ENCODE measurements at places on chromosomes 1 and 21.

DNA sequence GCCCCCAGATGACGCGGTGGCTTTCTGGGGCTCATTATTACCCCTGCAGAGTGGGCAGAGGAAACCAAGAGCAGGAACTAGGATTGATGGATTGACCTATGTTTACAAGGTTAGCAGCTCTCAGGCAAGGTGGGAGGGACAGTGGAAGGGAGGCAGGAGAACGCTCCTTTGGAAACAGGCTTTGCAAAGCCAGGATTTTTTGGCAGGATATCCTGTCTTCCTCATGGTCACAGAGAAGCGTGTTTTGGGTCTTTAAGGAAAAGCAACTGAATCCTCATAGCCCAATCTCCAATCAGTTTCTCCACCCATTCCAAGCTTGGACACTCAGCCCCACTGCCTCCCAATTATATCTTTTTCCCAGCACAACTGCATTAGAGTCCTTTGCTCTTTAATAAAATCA is 105.6 kb upstream of the SOD1 start:
- no peak for DNase-seq

- DNase-seq: no peak
Measured at GRCh38 chr21:42411197-42411869, 7.6 kb downstream of the UBASH3A start.

GRCh38 chr1:157624471-157624870 is 26.6 kb upstream of the FCRL4 start:
- DNase-seq: no peak

- DNase-seq: peak; percentile 77
Measured at GRCh38 chr1:58739856-58740466, 40.1 kb upstream of the MYSM1 start.

GRCh38 chr1:197320991-197321531 is 53.0 kb downstream of the CRB1 start:
- no peak for DNase-seq

DNA sequence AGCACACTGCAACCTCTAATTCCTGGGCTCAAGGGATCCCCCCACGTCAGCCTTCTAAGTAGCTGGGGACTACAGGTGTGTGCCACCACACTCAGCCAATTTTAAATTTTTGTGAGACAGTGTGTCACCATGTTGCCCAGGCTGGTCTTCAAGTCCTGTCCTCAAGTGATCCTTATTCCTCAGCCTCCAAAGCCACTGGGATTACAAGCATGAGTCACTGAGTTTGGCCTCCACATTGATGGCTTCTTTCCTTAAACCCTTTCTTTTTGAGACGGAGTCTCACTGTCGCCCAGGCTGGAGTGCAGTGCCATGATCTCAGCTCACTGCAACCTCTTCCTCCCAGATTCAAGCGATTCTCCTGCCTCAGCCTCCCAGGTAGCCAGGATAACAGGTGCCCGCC is 7.6 kb downstream of the KPNA6 start:
- no peak for DNase-seq

DNA sequence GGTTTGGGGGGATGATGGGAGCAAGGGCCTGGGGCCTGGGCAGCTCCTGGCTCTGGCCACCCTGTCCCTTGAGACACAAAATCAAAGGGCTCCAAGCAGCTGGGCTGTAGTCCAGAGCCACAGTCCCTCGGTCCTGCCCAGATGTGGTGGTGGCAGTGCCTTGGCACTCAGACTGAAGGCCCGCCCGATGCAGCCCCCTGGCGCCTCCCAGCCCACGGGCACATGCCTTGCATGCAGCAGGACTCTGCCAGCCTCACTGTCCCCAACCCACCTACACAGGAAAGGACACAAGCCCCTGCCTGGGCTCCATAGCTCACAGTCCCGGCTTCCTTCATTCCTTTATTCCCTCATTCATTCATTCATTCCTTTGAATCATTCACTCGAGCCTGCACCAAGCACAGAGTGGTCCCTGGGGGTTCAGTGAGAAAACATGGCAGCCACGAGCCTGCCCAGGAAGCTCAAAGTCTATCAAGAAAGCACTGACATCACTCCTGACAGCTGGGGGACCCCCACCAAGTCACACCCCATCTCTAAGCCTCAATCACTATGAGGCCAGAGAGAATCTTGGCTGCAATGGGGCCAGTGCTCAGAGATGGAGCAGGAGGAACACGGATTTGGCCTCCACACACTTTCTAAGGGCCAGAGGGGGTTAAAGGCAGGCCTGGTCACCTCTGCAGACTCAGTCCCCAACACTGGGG is 5.8 kb downstream of the SDC3 start:
- no peak for DNase-seq

DNA sequence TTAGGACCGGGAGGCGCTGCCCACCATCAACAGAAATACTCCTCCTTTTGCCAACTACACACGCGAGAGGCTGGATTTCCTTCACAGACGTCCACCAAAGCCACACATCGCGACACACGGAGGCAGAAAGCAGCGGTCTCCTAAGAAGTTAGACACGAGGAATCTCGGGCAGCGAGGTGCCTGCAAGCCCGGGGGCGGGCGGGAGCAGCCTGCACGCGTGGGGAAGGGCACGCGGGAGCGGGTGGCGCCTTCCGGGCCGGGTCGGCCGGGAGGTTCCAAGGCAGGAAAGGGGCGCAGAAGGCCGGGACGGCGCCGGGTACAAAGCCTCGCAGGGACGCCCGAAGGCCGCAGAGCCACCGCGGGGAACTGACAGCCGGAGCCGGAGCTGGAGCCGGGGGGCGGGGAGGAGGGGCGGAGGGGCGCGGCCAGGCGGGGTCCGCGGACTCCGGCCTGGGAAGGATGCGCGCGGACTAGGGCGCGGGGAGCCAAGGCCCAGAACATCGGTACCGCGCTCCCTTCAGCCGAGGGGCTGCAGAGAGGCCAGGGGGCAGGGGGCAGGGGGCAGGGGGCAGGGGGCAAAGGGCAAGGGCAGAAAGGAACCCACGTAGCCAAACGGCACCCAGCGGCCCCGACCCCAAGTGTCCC is 722 bp downstream of the NPHP4 start:
- no peak for DNase-seq

- no peak for DNase-seq
Measured at GRCh38 chr1:228079013-228079412, 3.5 kb upstream of the ARF1 start.

DNA sequence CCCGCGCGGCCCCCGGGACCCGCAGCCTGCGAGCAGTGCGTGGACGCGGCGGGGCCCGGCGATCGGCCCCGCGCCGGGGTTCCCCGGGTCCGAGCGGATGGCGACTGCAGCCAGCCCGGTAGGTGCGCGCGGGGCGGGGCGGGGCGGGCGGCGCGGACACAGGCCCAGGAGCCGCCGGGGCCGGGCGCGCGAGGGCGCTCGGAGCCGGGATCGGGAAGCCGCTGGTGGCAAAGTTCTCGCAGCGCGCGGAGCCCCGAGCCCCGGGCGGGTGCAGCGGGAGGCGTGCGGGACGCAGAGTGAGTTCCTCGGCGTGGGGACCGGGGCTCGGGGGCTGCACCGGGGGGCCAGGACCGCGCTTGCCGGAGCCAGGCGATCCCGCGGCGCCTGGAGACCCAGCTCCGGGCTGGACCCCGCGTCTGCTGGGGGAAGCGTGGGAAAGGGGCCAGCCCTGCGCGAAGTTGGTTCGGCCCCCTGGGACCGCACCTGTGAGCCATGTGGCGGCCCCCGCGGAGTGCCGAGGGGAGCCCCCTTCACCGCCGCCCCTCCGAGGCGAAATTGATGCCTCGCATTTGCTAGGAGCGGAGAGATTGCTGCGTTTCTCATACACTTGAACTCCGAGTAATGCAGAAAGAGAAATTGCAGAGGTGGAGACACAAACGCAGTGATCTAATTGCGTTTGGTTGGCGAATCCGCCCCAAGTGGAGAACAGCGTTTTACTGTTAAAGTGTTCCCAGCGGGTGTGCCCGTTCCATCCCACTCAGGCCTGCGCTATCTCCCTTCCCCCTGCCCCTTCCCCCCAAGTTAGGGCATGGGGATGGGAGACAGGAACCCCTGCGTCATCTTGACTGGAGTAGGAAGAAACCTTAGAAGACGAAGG is 228.9 kb upstream of the TMEM51 start:
- DNase-seq: peak; percentile 34

- no peak for DNase-seq
Measured at GRCh38 chr1:156815307-156815826, 1.3 kb downstream of the SH2D2A start.

GRCh38 chr1:225693085-225693696 is 40.3 kb upstream of the ENAH start:
- no peak for DNase-seq

DNA sequence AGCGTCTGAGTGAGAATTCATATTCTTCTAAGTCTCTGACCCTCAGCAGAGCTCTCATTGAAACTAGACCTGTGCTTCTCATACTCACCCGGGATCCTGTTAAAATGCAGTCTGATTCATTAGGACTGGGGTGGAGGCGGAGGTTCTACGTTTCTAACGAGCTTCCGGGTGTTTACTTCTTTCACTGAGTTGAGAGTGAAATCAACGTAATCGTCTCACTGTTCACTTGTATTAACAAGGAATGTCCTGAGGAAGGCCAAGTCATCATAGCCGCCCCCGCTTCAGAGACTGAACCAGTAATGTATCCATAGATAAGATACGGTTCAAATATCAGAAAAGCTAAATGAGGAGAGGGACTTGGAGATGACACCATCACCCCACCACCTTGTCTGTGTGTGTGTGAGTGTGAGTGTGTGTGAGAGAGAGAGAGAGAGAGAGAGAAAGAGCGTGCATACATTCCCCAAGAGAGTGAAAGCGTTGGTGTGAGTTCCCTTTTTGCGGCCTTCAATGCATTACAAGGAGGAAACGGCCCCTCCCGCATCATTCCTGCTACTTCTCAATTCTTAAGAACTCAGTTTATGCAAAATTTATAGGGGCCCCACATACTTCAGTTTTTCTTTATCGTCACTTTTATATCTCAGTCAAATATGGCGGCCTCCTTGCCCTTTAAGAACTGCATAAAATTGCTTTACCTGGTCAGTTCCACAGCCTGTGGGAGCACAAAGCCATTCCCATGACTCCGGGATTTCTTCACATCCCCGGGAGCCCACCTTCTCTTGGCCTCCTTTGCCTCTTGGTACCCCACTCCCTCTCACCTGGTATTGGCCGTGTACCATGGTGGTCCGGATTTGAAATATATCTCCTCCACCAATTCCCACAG is 19.8 kb downstream of the KMO start:
- peak; percentile 28 for DNase-seq

DNA sequence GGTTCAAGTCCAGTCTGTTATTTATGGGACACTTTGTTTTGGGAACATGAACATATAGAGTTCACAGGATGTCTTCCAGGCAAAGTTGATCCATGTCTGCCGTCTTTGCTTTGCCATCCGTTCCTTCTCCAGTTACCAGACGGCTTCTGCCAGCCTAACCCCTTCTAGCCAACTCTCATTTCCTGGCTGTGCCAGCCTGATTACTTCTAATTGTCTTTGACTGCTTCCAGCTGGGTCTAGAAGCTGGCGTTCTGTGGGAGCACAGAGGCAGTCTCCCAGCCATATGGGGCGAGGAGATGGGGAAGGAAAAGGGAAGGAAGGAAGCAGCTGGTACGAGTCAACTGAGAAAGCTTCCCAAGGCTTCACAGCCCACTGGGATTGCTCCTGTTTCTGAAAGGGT is 3.1 kb upstream of the HUNK start:
- DNase-seq: no peak

GRCh38 chr1:168794057-168794456 is 65.1 kb upstream of the DPT start:
- no peak for DNase-seq

DNA sequence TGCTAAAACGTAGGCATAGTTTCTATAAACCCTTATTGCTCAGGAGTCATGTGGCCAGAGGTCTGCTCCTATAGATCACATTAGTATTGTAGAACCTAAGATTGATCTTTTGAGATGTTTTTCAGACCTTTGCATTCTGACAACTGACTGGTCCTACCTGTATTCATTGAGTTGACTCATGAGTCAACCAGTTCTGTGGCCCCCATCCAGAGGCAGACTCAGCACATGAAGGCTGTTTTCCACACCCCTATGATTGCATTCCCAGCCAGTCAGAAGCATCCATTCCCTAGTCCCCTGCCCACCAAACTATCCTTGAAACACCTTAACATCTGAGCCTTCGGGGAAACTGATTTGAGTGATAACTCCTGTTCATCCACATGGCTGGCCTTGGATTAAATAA is 451.7 kb downstream of the SIPA1L2 start:
- DNase-seq: no peak

GRCh38 chr1:201559679-201560162 is 20.8 kb downstream of the NAV1 start:
- peak; percentile 31 for DNase-seq

DNA sequence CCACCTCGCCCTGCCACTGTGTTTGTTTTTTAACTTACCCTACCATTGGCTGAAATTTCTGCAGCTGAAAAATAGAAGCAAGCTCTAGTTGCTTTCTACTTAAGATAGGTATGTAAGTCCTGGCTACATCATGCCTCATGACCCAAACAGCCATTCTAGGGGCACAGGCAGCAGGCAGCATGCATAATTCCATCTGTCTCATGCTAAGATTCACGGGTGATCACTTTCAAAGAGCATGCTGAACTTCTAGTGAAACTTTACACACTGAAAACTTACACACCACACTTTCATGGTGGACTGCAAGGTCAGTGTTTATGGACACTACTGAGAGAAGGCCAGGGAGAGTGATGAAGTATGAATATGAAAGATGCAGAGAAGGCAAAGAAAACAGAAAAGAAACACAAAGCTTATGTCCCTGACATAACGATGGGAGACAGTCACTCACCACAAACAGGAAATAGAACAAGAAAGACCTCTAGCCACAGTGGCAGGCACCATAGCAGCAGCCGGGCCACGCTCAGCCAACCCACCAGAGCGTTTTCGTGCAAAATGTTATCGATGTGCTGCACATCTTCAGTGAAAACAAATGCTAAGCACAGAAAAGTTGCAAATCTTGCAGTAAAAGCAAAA is 102.3 kb upstream of the TIAM1 start:
- peak; percentile 6 for DNase-seq

- DNase-seq: peak; percentile 29
Measured at GRCh38 chr1:234724516-234725176, 114.7 kb upstream of the IRF2BP2 start.

DNA sequence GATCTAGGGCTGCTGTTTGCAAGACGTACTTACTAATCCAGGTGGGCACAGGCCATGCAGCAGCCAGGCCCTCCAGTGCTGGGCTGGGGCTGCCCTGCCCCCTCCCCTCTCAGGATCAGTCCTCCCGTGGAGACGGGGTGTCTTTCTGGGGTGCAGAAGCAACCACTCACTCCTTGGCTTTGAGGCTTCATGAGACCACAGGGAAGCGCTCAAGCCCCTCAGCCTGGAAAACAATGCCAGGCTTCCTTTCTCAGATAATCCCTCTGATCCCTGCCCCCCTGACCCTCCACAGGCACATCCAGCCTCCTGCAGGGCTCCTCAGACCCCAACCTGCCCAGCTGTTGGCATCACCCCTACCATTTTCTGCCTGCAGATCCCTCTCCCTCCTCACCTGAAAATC is 13.9 kb upstream of the C2CD2 start:
- DNase-seq: no peak

- no peak for DNase-seq
Measured at GRCh38 chr1:59165353-59165752, 131.5 kb upstream of the FGGY start.

Measured in hematopoietic multipotent progenitor cell (in vitro differentiated cells).